ENCODE measurements at places on chromosomes 6 and 20.

DNA sequence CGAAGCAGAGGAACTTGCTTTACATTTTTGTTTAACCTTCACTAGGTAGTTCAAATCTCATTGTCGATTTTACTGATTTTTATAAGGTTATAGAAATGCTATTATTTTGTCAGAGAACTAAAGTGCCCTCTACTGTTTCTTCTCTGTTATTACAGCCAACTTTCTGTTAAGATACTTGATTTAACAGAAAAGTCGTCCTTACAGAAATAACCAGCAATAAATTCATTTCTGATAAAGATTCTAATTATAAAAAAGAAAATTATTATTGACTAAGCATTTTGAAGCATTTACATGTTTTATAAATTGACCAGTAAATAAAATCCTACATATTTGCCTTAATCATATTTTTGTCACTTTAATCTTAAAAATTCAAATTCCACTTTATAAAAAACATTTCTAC lies 60.8 kb downstream of the OGFRL1 start:
- peak; percentile 24 for DNase-seq

GRCh38 chr6:26534681-26535465 lies 3.3 kb upstream of the HMGN4 start:
- DNase-seq, result no peak

DNA sequence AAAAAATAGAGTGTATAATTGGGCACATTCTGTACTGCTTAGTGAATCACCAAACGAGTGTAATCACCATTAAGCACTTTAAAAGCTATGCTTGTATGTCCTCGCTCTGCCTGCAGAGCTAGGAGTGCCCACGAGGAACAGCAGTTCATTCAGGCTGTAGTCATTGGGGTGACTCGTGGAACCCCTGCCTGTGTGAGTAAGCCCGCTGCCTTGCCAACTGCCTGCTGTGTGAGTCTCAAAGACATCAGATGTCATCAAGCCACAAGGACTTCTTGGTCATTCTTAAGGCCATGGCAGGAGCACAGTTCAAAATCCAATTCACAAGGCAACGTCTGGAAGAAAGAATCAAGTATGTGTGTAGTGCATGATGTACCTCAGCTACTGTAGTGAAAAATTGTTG lies 60.4 kb downstream of the FOXO3 start:
- DNase-seq, result no peak

DNA sequence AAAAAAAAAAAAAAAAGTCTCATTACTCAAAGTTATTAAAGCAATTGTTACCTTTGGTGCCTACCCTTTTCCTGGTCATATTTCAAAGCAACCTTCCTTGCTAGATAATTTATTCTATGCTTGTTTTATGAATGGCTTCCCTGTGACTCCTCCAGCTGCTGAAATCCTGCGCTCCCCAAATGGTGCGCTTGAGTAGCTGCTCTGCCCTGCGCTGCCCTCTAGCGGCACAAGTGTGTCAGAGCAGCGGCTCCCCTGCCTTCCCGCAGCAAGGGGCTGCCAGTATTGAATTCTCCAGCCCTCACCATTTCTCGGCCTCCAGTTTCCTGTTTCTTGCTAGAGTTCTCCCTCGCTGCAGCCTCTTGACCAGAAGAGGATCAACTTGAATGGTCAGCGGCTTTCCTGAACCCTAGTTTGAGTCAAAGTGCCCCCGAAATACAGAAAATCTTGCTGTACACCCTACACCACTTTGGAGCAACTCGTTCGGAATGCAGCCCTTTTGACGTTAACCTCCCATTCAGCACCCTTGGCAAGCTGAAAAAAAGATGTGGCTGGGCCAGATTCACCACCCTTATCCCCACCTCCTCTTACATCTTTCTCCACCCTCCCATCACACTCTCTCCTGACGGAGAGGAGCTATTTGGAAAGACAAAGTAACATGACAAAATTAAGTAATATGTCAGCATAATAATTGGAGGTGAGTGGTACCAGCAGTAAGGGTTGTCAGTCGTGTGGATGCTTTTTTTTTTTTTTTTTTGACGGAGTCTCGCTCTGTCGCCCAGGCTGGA lies 60.4 kb upstream of the KLHL31 start:
- DNase-seq, result peak; percentile 62

- no peak for DNase-seq
Measured at GRCh38 chr20:18639501-18639979, 51.7 kb downstream of the DTD1 start.

GRCh38 chr6:40996591-40997233 lies 42.3 kb downstream of the UNC5CL start:
- no peak for DNase-seq

GRCh38 chr20:11544029-11544678 lies 373.5 kb upstream of the BTBD3 start:
- DNase-seq, result peak; percentile 59

DNA sequence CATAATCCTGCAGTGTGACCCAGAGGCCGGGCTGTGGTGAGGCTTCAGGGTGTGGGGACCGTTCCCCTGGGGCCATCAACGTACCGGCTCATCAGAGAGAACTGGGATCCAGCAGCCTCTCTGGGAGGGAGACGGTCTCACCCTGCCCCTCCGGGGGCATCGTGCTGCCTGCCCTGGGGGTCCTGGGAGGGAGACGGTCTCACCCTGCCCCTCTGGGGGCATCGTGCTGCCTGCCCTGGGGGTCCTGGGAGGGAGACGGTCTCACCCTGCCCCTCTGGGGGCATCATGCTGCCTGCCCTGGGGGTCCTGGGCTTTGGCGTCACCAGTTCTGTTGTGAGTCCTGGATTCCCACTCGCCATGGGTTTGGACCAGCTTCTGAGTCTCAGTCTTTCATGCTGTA lies 17.1 kb downstream of the SMOC2 start:
- DNase-seq, result no peak

Data from COR-L47 (cell line).